ENCODE measurements at places on chromosomes 7 and 10. TPM values are rescaled to one million over a fixed set of nuclear protein-coding genes. Genes with fewer than 3 reads are reported as not detected.

- no peak for DNase-seq
These were observed 48.1 kb upstream of the EXOC6 start for GRCh38 chr10:92800134-92800733.

The NEUROG3 gene
- total RNA-seq = not detected

The HOXA5 gene
- 23.5 TPM for total RNA-seq

The ATG9B gene
- total RNA-seq = 0.10 TPM

DNA sequence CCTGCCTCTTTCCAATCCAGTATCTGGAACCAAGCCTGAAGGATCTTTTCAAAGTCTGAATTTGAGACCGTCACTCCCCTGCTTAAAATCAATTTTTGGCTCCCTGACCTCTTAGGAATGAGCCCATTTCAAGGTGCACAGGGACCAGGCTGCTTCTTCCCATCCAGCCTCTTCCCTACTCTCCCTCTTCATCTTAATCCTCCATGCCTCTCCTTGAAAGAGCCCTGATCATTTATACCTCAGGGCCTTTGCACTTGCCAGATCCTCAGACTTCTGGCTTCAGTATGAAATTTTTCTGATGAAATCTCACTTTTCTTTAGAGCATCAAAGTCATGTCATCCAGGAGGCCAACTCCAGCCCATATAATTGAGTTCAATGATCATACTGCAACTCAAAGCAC is 399.5 kb upstream of the CELF2 start:
- no peak for DNase-seq

- DNase-seq = no peak
These were observed 109.6 kb downstream of the ACTR3B start for GRCh38 chr7:152869041-152869676.

- no peak for DNase-seq
These were observed 453 bp upstream of the GALNT17 start for GRCh38 chr7:71131256-71132126.

GRCh38 chr7:141884539-141885225 is 31.5 kb upstream of the OR9A4 start:
- DNase-seq = no peak

DNA sequence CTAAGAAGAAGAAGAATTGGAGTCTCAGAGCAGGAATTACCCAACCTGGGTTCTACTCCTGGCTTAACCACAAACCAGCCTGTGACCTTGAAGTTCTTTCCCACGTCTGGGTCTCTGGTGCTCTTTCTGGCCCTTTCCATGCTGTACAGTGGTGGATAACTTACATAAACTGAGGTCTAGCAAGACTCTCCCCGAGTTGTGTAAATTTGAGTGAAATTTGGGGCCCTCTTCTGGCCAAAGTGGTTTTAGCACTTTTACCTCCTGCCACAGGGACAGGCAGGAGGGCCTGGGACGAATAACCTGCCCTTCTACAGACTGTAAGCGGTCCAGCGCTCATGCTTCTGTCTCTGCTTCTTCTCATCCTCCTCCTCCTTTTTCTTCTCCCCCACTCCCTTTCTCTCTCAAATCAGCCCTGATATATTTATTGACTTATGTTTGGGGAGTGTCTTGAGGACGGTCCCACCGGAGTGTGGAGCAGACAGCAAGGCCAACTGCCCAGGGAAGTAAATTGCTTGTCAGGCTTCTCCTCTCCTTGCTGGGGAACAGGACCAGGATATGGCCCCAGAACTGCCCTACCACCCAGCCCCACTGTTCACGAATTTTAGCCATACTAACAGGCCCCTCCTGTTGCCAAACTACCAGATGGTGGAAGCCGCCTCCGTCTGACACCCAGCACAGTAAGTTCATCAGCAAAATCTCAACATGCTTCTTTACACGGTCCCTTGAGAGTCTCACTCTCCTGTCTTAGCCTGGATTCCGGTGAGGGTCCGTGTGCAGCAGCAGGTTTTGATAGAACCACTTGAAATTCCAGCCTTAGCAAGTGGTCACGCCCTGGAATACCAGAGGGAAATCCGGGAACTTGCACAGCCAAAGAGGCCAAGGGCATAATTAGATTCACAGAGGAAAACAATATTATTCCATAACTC is 4.0 kb upstream of the SH3PXD2A start:
- no peak for DNase-seq

- DNase-seq = no peak
These were observed 173.5 kb downstream of the TSPAN12 start for GRCh38 chr7:120684463-120684862.

DNA sequence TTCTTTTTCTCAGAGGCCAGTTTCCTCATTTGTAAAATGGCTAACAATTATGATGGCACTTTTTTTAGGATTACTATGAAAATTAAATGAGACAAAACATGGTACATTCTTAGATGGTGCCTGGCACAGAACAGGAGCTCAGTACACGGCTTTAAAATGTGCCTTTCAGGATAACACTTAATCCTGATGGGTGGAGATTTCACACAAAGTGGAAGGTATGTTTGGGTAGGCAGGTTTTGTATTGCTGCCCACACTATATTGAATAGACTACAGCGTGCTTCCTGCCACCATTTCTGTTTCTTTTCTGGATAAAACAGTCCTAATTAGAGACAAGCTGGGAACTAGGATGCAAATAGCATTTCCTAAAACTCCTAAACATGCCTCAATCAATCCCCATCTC is 22.0 kb upstream of the IMPDH1 start:
- DNase-seq = no peak

- no peak for DNase-seq
These were observed 268.7 kb downstream of the CELF2 start for GRCh38 chr10:11286261-11286852.

- DNase-seq = no peak
These were observed 7.8 kb upstream of the LAMB4 start for GRCh38 chr7:108137993-108138392.

- DNase-seq = no peak
These were observed 692.6 kb downstream of the SUGCT start for GRCh38 chr7:40827222-40828085.

The ZP3 gene
- 4.0 TPM for total RNA-seq

The TYW1B gene
- total RNA-seq = 1.3 TPM

DNA sequence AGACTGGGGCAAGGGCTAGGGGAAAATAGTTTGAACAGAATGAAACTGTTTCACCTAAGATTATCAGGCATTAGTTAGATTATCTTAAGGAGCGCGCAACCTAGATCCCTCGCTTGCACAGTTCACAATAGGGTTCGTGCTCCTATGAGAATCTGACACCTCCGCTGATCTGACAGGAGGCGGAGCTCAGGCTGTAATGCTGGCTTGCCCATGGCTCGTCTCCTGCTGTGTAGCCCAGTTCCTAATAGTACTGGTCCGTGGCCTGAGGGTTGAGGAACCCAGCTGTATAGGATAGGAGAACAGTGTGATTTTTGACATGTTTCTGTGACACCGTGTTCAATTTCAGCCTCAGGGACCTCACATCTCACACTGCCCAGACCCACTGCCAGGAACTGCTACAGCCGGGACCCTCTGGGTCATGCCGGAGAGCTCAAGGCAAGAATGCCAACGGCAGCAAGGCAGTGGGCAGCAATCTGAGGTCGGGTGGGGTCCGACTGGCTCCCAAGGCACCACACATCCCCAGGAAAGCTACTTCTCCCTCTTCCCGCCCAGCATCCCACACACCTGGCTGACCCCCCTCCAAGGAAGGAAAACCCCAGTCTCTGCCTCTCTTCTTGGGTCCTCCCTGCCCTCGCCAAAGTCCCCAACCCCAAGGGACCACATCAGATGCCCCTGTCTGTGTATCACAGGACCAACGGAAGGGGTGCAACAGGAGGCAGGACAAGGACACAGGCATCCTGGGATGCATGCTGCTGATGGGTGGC is 31.7 kb downstream of the CAMK2B start:
- DNase-seq = no peak

The AS3MT gene
- 0.58 TPM for total RNA-seq

DNA sequence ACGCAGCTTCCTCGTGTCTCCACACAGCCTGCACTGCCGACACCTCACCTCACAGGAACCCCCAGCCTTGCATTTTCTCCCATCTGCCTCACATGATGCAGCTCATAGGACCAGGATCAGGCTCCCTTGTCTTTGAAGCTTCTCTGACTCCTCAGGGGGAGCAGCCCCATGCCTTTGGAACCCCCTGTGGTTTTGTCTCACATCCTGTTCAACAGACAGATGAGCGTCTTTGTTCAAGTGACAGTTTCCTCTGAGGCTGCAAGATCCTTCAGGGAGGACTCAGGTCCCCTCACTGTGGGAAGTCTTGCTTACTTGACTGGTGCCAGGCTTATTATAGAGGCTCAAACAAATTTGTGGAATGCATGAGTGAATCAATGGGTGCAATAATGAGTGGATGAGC is 667.1 kb downstream of the INHBA start:
- no peak for DNase-seq

DNA sequence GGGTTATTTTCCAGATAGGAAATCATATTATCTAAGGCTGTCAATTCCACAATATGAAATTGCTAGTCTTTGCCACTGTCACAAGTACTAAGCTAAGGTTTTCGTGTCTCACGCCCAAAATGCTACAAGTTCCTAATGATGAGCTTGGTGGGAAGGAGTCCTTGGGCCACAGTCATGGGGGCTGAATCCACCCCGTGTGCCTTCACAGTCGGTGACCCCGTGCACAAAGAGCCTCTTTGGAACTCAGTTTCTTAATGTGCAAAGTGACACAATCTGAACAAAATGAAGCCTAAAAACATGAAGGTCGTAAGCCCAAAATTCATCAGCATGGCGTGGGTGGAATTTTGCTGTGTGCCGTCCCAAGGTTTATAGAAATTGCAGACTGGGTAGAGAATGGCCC is 337.0 kb upstream of the GALNT17 start:
- no peak for DNase-seq

DNA sequence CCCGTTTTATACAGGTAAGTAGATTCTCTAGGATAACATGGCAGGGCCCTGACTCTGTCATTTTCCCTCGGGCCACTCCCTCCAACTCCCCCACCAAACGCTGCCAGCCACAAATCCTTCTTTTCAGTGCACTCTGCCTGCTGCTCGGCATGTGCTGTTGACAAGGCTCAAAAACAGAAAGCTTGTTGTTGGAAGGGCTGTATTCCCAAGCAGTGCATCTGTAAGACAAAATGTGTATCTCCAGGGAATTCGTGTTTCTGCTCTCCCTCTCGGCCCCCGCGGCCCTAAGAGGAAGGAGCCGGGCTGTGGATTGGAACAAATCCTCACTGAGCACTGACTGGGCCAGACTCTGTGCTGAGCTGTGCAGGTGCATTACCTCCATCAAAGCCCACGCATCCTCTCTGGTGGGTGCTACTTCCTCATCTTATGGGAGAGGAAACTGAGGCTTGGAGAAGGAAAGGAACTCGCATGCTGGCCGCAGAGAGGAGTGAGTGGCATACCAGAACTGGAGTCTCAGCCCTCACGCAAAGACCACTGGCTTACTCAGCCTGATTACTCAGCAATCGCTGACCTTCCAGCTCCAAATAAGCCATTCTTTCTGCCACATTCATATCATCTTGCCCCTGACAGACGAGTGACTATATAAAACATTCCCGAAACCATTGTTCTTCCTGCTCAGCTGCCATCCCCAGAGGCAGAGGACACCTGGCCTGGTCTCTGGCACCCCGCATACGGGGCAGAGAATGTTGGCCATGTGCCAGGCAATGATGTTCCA is 33.5 kb upstream of the ENO4 start:
- no peak for DNase-seq

DNA sequence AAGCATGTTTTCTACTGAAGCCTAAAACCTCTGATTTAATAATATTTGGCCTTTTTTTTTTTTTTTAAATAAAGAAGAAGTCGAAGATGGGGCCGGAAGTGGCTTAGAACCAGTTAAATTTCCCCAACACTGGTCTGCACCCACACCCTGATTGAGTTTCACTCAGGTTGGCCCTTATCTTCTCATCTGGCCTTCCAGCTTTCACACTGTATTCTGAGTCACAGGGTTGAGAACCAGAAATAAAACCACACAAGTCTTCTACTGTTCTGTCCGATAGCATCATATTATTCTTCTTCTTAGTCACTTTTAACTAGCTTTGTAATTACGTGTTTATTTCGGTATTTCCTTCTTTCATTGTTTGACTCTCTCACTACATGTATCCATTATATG is 9.9 kb downstream of the ZNF365 start:
- peak; percentile 31 for DNase-seq

DNA sequence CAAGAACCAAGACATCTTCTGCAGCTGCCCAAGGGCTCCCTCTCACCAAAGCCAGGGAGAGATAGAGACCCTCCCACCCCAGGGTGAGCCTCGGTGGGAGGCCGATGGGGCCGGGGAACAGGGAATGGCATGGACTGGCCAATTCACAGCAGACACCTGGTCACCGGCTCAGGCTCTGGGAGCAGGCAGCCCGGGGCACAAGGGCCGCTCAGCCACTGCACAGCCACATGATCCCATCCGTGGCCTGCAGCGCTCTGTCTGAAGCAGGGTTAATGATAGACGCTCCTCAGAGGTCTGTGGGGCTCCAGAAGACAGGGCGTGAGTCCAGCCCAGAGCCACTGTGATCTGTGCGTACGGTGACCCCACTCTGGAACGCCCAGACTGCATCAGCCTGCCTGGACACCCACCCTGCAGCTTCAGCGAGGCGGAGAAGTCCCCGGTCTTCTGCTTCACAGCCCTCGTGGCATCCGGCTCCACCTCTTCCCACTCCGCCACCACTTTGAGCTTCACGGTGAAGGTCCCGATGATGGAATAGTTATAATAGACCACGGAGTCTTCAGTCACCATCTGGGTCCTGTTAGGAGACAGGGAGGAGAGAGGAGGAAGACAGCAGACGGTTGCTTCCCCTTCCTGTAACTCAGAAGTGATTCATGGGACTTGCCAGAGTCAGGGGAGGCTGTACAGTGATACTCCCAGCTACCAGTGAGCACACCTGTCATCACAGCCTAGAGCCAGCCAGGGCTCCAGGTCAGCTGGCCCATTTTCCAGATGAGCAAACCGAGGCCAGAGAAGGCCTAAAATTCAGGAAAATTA is 14.0 kb downstream of the TMEM130 start:
- no peak for DNase-seq

DNA sequence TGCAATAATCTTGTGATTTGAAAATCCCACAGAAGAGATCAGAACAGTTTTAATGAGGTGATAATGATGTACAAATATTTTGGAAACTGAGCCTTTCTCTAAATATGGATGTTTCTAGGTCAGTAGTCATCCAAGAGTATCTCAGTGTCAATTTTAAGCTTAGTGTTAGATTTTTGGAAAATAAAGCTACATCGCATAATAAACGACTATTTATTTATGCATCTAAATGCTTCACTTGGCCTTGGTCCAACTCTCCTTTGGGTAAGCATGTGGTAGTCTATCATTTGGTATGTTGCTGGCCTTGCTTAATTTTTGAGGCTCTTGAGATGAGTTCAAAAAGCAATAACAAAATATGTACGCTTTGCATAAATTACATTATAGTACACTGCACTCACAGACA is 5.4 kb upstream of the PPP1R9A start:
- no peak for DNase-seq

GRCh38 chr10:101286248-101287046 is 57.2 kb upstream of the LBX1 start:
- no peak for DNase-seq

GRCh38 chr10:20601941-20602461 is 295.1 kb downstream of the NEBL start:
- DNase-seq = no peak

The OR9A2 gene
- total RNA-seq = not detected

The CFAP46 gene
- total RNA-seq = 1.9 TPM

All from glomerular endothelial cell (primary cell).